ENCODE measurements at places on chromosomes 5 and 9. TPM values are rescaled to one million over a fixed set of nuclear protein-coding genes. Genes with fewer than 3 reads are reported as not detected.

GRCh38 chr5:171450423-171451331, 31.2 kb downstream of the FGF18 start:
- no peak for DNase-seq

DNA sequence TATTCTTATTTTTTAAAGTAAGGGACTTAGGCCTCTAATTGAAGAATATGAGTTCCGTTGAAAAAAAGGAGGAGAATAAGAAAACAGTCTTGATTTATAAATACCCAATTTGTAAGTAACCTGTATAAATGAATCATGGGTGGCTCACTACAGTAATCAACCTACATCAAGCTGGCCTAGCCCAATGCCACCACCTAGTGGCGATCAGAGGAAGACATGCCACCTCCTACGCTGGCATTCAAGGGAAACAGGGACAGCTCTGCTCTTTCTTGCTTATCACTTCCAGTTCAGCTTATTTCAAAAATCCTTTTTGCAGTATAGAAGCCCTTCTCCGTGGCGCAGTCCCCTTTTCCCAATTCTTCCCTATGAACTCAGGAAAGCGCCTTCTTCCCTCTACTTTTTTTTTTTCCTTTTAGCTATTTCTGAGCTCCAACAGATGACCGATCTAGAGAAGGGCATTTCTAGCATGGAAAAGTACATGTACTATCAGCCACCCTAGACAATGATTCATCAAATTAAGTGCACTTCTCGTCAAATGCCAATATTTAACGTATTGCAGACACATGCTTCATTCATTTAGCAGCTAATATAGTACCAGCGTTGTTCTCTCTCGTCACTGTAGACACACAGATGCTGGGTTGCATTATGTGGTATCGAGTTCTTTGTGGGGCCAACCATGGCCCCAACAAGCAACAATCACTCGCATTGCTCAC, 28.3 kb downstream of the PTPN3 start:
- DNase-seq: peak; percentile 56

The TDRD7 gene
- total RNA-seq: 6.9 TPM

- no peak for DNase-seq
These were observed 3.8 kb downstream of the ARSI start for GRCh38 chr5:150298701-150299451.

GRCh38 chr5:137743031-137743640, 7.2 kb upstream of the KLHL3 start:
- no peak for DNase-seq

DNA sequence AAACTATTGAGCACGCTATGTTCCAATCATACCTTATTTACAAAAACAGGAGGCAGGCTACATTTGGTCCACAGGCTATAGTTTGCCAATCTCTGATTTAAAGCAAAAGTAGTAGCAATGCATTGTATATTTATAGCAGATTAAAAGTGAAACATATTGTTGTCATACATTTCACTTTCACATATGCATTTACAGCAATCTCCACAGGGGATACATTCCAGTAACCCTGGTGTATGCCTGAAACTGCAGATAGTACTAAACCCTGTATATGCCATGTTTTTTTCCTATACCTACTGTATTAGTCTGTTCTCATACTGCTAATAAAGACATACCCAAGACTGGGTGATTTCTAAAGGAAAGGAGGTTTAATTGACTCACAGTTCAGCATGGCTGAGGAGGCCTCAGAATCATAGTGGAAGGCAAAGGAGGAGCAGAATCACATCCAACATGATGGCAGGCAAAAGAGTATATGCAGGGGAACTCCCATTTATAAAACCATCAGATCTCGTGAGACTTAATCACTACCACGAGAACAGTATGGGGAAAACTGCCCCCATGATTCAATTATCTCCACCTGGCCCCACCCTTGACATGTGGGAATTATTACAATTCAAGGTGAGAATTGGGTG, 5.9 kb upstream of the CSF1R start:
- no peak for DNase-seq

The FAM221B gene
- total RNA-seq: not detected

- no peak for DNase-seq
These were observed 1207.1 kb upstream of the CDH18 start for GRCh38 chr5:21195145-21195544.

DNA sequence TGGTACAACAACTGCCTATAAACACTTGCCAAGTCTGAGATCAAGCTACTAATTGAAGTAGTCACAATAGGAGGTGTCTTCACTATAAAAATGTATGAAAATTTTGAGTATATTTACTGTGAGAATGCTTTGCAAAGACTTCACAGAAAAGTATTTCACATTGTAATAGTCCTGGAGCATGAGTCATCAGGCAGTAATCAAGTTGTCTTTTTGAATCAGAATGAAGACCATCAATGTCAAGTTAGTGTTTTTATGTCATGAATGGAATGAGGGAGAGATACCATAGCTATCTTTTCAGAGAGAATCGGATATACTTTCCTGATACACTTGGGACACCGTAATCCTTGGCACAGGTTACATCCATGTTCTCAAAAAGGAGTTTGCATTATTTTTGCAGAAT, 466.9 kb upstream of the ARRDC3 start:
- no peak for DNase-seq

DNA sequence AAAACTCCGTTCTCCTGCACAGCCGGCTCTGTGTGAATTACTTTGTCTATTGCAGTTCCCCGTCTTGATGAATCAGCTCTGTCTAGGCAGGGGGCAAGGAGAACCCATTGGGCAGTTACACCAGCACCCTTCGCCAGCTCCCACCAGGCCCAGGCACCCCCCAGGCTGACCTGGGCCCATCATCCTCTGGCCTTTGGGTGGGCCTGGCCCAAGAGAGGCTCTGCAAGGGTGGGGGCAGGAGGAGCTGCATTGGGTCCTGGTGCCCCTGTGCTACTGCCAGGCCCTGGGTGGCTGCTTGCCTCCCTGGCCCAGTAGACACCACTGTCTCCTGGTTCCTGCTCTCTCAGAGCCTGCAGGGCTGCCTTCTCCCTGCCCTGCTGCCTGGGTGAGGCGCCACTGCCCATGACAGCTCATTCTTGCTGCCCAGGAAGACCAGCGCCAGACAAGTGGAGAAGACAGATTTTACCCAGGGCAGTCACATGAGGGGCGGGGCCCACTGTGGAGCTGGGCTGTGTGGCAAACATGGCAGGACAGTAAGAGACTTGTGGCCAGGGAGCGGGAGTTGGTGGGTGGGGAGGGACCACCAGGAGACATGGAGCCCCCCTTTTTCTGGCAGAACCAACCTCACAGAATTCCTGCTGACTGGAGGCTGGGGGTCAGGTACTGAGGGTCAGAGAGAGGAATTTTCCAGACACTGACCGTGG, 67.2 kb downstream of the MRPL36 start:
- DNase-seq: no peak

GRCh38 chr9:4555236-4555635, 65.0 kb downstream of the SLC1A1 start:
- DNase-seq: no peak

DNA sequence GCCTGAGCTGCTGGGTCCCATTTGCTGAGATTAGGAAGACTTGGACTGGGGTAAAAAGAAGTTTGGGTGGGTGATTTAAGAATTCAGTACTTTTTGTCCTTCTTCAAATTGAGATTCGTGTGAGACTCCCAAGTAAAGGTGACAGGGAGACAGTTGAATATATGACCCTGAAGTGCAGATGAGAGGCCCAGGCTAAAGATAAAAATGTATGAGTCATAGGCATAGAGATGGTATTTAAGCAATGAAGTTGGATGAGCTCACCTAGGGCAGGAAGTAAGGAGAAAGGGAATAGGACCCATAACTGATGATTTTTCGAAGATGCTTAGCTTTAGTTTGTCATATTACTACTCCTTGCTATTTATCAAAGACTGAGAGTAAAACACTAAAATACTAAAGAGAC, 255.9 kb upstream of the ADRA1B start:
- no peak for DNase-seq

GRCh38 chr5:177553671-177554429, 513 bp downstream of the FAM193B start:
- peak; percentile 68 for DNase-seq

The STPG3 gene
- not detected for total RNA-seq

DNA sequence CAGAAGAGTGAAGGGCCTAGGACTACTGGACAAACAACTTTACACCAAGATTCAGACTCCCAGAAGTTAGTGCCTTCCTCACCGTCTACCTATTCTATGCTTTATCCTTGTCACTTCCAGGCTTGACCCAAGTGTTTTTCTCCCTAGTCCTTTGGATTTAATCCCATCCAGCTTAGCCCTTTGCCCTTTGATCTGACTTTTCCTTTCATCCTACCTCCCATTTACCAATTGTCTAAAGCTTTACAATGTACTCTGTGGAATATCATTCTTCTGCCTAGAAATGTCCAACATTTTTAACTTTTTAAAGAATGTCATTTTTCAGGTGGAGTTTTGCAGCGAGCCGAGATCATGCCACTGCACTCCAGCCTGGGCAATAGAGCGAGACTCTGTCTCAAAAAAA, 292.1 kb downstream of the EPB41L4A start:
- no peak for DNase-seq

GRCh38 chr5:123530728-123531127, 18.8 kb downstream of the CSNK1G3 start:
- DNase-seq: no peak

DNA sequence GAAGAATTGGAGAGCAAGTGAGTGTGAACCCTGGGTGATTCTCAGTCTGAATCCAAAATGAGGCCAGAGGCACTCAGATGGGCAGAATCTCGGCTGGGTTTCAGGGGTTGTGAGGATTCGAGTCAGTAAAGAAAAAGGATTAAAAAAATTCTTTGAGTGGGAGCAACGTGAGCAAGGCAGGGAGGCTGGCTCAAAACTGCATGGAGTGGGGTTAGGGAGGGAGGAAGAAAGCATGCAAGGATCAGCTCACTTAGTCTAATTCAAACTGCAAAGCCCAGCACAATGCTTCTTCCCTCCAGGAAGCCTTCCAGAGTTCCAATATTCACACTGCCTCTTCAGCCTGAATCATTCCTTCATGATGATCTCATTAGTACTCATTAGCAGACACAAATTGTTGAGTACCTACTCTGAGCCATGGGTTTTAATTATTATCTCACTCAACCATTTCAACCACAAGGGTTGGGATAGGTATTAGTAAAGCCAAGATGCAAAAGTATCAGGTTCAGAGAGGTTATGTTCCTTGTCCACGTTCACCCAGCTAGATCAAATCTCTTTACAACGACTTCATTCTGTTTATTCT, 95.8 kb downstream of the BRINP1 start:
- DNase-seq: no peak

The FAXDC2 gene
- 110 TPM for total RNA-seq

The EGFLAM gene
- total RNA-seq: 1.8 TPM

The PDCD1LG2 gene
- total RNA-seq: 1.2 TPM

The OLFML2A gene
- total RNA-seq: 1.1 TPM

DNA sequence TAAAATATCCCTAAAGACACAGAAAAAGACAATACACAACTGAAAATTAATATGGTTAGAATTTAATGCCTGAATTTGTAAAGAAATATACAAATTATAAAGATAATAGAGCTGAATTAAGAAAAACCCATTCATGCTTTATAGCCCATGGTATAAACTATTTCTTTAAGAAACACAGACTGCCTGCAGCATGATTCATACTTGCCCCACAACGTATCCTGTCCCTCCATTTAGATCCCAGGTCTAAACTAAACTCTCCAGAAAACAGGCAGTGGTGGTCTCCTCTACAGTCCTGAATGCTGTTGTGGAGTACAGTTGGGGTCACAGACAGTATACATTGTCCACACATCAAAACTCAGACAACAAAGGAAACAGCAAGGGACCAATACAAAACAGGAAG, 24.8 kb downstream of the IL6ST start:
- DNase-seq: no peak

The OBP2B gene
- total RNA-seq: not detected

All from liver (tissue), 10 donors.